ENCODE measurements at places on chromosomes 7 and 10.

DNA sequence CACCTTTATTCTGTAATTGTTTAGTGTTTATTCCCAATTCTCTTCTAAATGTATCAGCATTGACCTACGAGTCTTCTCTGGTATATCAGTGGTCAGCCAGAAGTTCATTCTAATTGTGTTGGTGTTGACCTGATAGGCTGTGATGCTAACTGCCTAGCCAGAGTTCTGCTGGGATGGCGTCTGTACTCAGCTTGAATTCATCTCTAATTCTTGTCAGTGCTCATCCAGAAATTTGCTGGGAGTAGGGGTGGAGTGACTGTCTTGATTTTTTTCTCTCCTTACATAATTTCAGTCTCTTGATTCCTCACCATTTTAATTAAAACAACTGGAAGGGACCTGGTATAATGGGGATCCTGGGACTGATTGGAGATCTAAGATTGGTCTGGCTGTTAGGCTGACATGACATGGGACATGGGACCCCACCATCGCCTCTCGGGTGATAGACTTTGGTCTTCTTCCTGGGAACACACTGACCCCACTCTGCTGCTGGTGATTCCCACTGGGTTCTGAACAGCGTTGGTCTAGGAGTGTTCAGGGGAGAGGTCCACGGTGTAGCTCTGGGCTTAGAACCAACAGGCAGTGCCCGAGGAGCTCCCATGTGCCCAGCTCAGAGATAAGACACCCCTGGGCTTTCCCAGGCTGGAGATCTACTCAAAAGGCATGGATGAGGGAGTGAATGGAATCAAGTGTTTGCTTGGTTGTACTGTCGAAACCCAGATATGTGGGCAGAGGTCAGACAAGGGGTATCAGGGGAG is 3.8 kb downstream of the NEURL1 start:
- no peak for DNase-seq

DNA sequence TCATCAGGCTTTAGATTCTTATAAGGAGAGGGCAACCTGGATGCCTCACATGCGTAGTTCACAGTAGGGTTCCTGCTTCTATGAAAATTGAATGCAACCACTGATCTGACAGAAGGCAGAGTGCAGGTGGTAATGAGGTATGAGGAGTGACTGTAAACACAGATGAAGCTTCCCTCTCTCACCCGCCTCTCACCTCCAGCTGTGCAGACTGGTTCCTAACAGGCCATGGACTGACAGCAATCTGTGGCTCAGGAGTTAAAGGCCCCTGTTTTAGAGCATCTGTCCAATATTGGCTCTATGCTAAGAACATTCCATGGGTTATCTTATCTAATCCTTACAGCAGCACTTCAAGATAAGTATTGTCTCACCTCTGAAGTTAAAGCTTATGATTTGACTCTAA is 213.5 kb upstream of the NRP1 start:
- DNase-seq = no peak

DNA sequence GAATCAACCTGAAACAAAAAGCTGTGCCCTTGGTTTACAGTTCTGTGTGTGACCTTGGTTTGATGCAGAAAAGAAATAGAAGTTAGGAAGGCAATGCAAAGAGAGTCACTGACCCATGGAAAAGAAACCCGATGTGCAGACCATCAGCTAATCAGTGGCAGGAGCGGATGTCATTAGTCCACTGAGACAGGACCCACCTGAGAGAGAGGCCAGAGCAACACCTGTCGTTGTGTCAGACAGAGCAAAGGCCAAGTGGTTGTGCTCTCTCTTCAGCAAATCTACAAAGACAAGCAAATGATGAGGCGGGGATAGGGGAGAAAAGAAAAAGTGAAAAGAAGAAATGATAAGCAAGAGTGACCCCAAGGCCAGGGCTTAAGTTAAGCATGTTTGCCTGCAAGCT is 8.7 kb downstream of the GAD2 start:
- no peak for DNase-seq

DNA sequence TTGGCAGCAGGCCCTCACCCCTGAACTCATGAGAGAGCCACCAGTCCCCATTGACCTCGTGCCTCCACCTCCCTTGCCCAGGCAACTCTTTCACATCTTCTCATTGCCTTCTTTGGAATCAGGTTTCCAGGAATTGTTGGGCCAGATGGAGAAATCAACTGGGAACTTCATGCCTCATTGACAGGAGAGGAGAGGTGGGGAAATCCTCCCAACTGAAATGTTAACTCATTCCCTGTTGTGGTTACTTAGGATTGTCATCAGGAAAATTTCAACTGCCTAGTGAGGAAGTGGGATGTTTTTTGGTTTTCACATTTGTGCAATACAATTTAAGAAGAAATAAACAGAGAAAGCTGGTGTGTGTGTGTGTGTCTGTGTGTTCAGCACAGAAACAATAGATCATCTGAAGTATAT is 106.6 kb upstream of the INHBA start:
- DNase-seq = no peak

- no peak for DNase-seq
Observed at GRCh38 chr7:12623885-12624498, 53.5 kb downstream of the SCIN start.

DNA sequence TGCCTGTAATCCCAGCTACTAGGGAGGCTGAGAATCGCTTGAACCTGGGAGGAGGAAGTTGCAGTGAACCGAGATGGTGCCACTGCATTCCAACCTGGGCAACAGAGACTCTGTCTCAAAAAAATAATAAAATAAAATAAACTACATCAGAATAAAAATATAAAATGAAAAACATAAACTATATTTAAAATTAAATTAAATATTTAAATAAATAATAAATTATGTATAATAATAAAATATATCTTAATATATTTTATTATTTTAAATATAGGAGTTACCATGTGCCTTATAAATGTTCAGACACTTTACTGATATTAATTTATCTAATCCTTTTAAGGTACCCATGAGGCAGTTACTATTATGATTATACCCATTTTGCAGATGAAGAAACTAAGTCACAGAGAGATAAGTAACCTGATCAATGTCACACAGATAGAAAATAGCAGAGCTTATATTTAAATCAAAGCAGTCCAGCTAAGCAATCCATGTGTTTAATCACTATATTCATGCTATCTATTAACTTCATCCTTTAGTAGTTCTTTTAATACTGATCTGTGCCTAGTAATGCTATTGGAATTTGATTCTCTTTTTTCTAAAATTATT is 30.3 kb upstream of the MET start:
- DNase-seq = no peak

DNA sequence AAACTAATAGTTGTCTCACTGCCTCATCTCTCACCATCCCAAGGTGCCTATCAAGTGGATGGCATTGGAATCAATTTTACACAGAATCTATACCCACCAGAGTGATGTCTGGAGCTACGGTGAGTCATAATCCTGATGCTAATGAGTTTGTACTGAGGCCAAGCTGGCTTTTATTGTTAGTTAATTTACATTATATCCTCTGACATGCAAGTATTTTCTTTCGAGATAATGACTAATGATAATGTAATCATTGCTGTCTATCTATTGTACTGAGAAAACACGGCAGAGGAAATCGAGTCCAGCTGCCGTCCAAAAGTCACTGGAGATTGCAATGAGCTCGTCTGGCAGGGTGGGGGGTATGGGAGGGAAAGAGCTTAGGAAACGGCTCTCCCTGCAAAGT is 172.4 kb upstream of the LANCL2 start:
- no peak for DNase-seq

Measured in sciatic nerve (tissue), 2 donors.